ENCODE measurements at places on chromosomes 7 and 10.

- no peak for DNase-seq
Observed at GRCh38 chr7:2775785-2776184, 68.3 kb downstream of the GNA12 start.

GRCh38 chr10:75773231-75773780 is 341.9 kb downstream of the LRMDA start:
- no peak for DNase-seq

- no peak for DNase-seq
Observed at GRCh38 chr10:5814110-5815107, 1.2 kb upstream of the GDI2 start.

GRCh38 chr7:5213286-5213645 is 23.2 kb downstream of the WIPI2 start:
- DNase-seq, result no peak

DNA sequence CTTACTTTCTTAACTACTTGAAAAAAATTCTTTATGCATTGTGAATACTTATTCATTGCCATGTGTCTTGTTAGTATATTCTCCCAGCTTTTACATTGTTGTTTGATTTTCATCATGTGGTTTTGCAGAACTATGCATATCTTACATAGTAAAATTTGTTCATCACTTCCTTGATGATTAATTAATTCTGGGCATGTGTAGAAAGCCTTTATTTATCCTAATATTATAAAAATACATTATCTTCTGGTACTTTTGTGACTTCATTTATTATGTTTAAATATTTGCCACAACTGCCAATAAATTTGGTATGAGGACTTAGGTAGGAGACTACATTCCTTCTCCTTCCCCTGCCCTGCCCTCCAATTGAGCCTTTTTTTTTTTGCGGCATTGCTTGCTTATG is 166.0 kb upstream of the ZNF32 start:
- DNase-seq, result no peak

- DNase-seq, result no peak
Observed at GRCh38 chr10:90481326-90481923, 376.4 kb downstream of the HTR7 start.

- DNase-seq, result no peak
Observed at GRCh38 chr10:47264797-47265281, 35.2 kb upstream of the GDF10 start.

DNA sequence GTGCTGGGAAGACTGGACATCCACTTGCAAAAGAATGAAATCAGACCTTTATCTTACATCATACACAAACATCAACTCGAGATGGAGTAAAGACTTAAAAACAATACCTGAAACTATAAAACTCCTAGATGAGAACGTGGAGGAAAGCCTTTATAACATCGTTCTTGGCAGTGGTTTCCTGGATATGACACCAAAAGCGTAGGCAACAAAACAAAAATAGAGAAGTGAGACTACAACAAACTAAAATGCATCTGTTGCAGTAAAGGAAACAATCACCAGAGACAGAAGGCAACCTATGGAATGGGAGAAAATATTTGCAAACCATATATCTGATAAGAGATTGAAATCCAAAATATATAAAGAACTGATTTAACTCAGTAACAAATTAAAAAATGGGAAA is 33.3 kb downstream of the CC2D2B start:
- no peak for DNase-seq

GRCh38 chr7:128963327-128963757 is 25.6 kb downstream of the IRF5 start:
- no peak for DNase-seq

GRCh38 chr7:158849768-158850544 is 6.4 kb upstream of the DYNC2I1 start:
- no peak for DNase-seq

GRCh38 chr7:20343205-20343604 is 12.5 kb downstream of the ITGB8 start:
- no peak for DNase-seq

DNA sequence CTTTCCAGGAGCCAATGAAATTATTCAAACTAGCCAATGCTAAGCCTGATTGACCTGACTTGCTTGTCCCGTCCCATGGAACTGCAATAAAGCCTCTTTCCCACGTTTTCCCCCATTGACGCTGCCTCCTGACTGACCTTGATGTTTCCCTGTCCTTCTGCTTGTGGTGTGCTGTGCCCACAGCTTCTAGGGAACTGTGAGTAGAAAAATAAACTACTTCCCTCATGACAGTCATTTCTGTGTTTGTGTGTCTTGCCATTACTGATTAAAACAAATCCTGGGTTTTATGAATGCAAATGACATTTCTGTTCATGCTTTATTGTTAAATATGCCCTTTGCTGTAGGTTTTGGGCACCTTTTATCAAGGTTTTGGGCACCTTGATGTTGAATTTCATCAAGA is 91.3 kb upstream of the ABI1 start:
- no peak for DNase-seq

GRCh38 chr7:3143869-3144775 is 100.5 kb upstream of the CARD11 start:
- no peak for DNase-seq

GRCh38 chr7:28095231-28095630 is 85.4 kb downstream of the JAZF1 start:
- DNase-seq, result no peak

DNA sequence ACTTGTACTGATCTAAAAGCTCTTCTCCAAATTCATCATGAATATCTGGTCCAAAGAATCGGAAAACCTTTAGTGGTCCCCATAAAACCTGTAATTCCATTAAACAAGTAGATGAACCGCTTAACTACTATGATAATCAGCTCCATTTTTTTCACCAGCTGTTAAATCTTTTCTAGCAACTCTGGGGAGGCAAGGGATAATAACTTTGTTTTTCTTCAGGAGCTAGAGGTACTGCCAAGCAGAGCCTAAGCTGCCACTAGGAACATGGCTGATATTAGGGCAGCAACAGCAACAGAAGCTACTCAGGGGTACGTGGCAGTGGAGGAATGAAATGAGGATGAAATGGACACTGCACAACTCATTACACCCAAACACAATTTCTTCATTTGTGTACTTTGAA is 138.0 kb downstream of the SRPK2 start:
- no peak for DNase-seq
